ENCODE measurements at places on chromosomes 2 and 18. TPM values are rescaled to one million over a fixed set of nuclear protein-coding genes. Genes with fewer than 3 reads are reported as not detected.

DNA sequence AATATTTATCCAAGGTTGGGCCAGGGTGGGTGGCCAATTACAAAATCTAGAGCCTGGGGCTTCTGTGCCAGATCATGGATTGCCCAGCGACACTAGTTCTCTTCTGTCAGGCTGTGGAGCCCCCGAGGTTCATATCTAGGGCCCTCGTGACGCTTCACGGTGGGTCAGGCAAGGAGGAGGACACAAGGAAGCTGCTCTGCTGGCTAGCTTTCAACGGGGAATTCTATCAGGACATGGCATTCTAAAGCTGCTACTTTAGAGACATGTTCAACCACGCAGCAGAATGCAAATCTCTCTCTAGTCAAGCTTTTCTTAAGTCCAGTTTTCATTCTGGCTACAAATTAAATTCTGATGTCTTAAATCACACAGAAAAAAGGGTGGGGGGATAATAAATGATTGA lies 180.2 kb downstream of the THADA start:
- no peaks in the 10 kb centered on the region for H3K36me3 ChIP-seq
- no peak for DNase-seq
- no peak overlapping the region for H3K4me3 ChIP-seq
- no peaks in the 10 kb centered on the region for H3K4me1 ChIP-seq

DNA sequence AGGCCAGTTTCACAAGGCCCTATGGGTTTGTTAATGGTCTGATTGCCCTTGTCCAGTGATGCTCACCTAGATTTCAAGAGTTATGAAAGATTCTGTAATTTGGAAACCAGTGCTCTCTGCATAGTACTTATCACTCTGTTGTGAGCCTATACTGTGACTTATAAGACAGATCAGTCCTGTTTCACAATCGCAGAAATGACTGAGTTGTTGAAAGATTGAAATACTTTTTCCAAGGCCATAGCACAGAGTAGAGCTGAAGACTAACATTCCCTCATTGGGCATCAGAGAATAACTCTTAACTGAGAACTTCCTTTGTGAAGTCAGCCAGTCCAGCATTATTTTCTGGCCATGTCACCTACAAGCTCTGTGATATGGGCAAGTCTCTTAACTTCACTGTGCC lies 44.0 kb downstream of the CCDC85A start:
- H3K27me3 ChIP-seq = no peaks in the 10 kb centered on the region
- no peak overlapping the region for H3K4me3 ChIP-seq
- H3K27ac ChIP-seq = no peak overlapping the region
- DNase-seq = no peak
- H3K4me1 ChIP-seq = no peaks in the 10 kb centered on the region

- peaks cover 32% of the 10 kb centered on the region for H3K4me1 ChIP-seq
- no peak overlapping the region for H3K27ac ChIP-seq
- DNase-seq = no peak
- H3K27me3 ChIP-seq = no peaks in the 10 kb centered on the region
Measured at GRCh38 chr2:7061921-7062320, 144.7 kb downstream of the RNF144A start.

DNA sequence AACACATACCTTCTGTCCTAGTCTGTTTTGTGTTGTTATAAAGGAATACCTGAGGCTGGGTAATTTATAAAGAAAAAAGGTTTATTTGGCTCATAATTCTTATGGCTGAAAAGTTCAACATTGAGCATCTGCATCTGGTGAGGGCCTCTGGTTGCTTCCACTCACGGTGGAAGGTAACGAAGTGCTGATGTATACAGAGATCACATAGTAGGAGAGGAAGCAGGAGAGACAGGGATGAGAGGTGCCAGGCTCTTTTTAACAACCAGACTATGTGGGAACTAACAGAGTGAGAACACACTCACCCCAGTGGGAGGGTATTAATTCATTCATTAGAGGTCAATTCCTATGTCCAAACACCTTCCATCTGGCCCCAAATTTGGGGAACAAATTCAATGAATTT lies 463.8 kb downstream of the DSC3 start:
- no peaks in the 10 kb centered on the region for H3K36me3 ChIP-seq
- H3K4me1 ChIP-seq = no peaks in the 10 kb centered on the region
- no peak overlapping the region for H3K4me3 ChIP-seq

DNA sequence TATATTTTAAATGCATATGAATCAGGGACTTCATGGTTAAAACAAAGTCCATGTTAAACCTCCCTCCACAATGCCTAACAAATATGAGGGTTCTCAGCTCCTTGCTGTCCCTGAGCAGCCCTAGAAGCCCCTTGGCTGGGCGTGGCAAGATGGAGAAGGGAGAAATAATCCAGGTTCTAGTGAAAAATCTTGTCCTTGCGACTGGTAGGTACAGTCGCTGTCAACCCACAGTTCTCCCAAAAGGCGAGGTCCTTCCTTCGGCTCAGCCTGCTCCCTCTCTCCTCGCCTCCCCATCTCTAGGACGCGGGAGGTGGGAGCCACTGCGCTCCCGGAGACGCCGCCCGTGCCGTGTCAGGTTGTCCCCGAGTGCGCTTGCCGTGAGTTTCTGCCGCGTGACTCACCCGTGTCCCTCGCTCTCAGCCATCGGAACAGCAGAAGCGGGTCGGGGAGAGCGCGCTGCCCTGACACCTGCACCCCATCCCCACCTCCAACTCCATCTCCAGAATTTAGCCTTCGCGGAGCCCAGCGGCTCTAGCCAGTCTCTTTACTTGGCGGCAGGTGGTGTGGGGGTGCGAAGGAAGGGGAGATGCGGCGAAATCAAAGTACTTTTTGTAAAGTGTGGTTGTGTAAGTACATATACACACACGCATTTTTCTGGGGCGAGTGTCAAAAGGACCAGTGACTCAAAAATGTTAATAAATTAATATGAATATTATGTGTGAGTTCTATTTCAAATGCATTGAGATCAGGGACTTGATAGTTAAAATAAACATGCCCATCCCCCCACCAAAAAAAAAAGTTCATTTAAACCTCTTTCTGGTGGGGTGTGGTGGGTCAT lies 65.1 kb upstream of the TMEM17 start:
- no peak for DNase-seq
- H3K27ac ChIP-seq = no peak overlapping the region

CFAP65 gene
- not detected for total RNA-seq
